C1 segment of cervical spinal cord (tissue), 14 donors: ENCODE measurements at places on chromosomes 11 and 22.

DNA sequence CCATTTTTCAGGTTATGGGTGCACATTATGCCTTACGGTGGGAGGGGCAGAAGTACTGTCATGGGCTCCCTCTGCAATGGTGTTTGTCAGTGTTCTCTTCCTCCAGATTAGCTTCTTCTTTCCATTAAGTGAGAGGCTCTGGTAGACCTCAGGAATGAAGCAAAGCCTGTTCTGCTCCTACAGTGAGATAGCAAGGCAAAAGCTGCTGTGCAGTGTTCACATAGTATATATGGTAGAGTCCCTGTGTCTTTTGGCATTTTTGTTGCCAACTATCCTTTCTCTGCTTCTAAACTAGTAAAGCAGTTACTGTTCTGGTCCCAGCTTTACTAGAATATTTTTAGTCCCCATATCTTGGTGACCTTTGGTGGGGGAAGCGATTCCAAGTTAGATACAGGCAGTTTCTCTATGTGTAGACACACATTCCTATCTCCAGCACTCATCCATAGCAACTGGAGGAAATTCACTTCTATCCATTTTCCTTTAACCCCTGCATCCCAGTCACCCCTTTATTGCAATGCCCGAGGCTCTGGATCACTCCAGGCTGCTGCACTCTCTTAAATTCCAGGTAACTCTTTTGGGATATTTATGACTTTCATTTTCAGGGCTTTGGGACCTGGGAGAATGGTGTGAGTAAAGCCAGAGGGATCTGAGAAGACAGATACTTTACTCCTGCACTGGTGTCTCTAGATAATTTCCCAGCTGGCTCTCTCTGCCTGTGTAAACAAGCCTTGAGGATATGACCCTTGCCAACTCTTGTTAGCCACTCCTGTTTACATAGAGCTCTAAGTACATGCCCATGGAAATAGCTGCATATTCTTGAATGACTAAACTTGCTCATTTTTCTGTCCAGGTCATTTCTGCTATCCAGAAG is 3.9 kb upstream of the TRIM34 start:
- no peak for DNase-seq

GRCh38 chr22:48380016-48380665 is 1447.5 kb downstream of the BRD1 start:
- no peak for DNase-seq

DNA sequence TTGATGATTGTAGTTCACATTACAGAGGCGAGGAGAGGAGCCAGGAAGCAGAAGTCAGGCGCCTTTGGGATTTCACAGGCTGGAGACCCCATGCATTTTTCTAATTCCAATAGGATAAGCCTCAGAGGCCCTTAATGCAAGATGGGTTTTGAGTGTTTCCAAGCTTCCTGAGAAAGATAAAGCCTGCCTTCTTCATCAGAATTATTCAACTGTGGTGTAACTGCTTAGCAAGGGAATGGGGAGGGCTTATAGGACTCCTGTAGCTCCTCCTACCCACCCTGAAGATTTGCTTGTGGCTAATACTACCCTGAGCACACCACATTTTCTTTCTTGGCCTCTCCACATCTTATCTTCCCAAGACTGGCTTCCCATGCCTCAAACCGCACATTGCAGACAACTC is 151.1 kb upstream of the ISX start:
- no peak for DNase-seq

DNA sequence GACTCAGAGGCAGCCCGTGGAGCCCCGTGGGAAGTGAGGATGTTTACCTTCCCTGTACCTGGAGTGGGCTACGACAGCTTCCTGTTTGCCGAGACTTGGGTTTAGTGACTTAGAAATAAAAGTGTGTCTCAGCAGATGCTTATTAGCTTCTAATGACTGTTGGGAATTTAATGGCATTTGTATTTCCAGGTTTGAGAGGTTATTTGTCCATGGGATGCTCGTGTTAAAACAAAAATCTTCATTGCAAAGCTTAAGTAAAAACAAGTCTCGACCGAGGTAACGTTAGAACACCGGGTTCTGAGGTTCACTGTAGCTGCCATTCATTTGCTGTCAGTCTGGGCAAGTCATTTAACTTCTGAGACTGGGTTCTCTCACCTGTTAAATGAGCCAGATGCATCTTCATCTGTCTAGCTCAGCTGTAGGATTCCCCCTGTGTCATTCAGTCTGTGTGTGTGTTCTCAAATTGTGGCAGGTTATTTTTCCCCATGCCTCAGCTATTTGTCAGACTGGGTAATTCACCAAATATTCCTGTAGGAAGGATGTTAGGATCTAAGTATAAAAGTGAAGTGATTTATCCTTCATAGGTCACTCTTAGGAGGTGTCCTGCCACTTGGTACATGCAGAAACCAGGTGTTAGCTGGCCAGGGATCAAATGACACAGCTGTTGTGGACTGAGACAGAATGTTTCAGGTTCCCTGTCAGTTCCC is 791 bp downstream of the EI24 start:
- DNase-seq: no peak

- DNase-seq: no peak
Measured at GRCh38 chr11:109819410-109819809, 273.8 kb upstream of the ZC3H12C start.

DNA sequence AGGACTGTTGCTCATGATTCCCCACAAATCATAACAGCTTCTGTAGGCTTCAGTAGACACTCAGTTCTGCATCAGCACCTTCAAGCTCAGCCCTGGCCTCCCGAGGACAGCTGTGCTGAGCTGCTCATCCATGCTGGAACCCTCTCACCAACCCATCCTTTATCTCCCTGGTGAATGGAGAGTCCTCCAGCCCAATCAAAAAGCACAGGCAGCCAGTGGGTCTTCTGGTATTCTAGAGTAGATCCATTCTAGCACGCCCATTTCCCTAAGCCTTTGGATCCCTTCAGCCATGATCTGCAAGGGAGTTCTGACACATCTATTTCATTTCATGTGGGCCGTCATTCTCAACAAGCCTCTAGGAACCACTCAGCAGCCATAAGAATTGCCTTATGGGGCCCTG is 44.6 kb upstream of the SPATA19 start:
- DNase-seq: no peak

- no peak for DNase-seq
Measured at GRCh38 chr11:19208181-19208580, 6.4 kb upstream of the CSRP3 start.

- no peak for DNase-seq
Measured at GRCh38 chr11:92458486-92458885, 233.9 kb downstream of the FAT3 start.

- DNase-seq: no peak
Measured at GRCh38 chr22:22368516-22368915, 123.9 kb downstream of the VPREB1 start.

- DNase-seq: no peak
Measured at GRCh38 chr11:35814720-35815305, 129.0 kb upstream of the LDLRAD3 start.

GRCh38 chr11:69647761-69648497 is 7.0 kb downstream of the CCND1 start:
- DNase-seq: no peak

DNA sequence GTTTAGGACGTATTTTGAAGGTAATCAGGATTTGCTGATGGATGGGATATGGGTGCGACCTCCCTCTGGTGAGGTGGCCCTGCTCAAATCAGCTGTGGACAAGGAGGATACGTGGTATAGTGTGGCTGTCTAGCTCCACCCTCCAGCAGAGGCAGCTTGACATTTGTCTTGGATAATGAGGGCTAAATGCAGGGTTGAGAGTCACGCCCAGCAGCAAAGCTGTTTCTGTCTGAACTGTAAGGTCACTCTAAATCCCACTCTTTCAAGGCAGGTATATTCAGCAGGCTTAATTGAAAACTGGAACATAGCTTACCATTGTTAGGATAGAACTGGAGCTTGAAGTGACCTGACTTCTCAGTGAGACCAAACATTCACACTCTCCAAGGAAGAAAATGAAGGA is 98.7 kb downstream of the SWAP70 start:
- DNase-seq: no peak

- DNase-seq: no peak
Measured at GRCh38 chr11:2549491-2549875, 104.7 kb downstream of the KCNQ1 start.
